Inflammatory macrophage treated with lipopolysaccharide for 4 hours (primary cell): ENCODE measurements at places on chromosomes 4 and X.
A peak's percentile ranks its signal among the peaks of the same experiment; 100 is the strongest.

GRCh38 chr4:145154573-145154972 lies 25.8 kb downstream of the OTUD4 start:
- peak; percentile 23 for DNase-seq

- DNase-seq = no peak
Measured at GRCh38 chr4:16817286-16817685, 81.2 kb downstream of the LDB2 start.

GRCh38 chr4:78779280-78779679 lies 3.1 kb downstream of the BMP2K start:
- DNase-seq = no peak

GRCh38 chrX:103329991-103330390 lies at the start of gene TCEAL7:
TCEAL7 (plus strand) TSS chrX:103330239; CDS start chrX:103331404, 1,165 bp downstream.
- DNase-seq = no peak

DNA sequence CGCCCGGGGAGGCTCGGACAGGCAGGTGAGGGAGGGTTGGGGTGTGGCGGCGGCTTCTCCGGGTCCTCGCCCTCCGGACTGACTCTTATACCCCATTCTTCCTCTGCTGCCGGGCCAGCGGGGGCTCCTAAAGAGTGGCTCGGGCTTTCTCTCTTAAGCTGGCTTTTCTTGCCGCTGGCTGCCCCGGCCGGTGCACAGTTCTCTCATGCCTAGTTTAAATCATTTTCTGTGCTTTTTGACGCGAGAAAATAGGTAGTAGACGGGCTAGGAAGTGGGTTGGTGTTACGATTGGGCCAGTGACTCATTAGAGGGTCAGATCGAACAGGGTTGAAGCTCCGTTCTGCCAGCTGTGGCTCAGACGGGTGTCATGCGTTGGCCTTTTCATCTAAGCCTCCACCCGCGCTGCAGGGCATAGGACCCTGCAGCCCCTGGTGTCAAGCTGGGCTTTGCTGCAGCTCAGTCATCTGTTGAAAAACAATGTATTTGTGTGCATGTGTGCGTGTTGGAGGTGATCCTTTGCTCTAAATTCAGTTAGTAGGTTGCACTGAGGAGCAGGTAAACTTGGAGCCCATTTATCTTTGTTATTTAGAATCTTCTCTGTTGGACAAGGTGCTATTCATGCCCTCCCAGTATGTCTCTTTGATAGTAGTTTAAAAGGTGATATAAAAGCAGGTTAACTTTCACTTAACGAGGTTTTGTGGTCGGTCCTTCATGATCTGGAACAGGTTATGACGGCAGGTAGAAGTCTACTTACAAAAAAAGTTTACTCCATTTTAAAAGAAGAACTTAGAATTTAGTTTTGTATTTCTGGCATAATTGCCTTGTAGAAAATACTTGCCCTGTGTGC lies 802 bp downstream of the BMP2K start:
- DNase-seq = peak; percentile 77

DNA sequence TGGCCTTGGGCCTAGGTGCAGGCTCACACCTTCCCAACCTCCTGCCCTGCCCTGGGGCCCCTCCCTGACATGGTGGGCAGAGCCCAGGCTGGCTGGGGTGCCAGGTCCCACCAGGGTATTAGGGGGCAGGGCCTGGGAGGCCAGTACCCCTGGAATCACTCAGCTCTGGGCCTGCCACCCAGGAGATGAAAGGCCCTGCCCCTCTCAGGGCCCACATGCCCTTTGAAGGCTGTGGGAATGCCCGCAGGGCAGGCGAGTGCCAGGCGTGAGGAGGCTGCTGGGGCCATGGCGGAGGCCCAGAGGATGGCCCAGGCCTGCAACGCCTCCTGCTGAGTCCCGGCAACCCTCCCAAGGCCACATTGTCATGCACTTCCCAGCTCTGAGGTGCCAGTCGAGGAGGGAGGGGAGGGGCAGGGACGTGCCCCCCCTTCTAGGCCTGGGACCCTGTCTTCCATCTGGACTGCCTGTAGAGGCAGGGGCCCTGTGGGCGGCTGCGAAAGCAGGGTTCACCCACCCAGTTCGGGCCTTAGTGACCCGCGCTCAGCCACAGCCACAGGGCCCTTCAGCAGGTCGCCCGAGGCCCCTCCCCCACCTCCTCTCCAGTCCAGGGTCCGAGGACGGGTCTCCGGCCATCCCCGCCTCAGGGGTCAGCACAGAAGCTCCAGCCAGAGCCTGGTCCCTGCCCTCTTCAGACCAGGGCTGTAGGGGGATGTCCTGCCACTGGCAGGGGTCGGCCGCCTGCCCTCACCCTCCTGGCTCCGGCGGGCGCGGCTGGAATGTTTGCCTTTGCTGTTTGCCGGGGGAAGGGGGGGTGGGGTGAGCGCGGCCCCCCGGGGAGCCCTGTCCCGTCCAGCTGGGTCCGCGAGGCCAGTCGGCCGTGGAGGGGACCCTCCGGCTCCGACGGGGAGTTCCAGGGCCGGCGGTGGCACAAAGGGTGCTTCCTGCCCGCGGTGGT lies 26.7 kb upstream of the FGFR3 start:
- no peak for DNase-seq

- no peak for DNase-seq
Measured at GRCh38 chr4:3877236-3877635, 111.1 kb downstream of the ADRA2C start.

- peak; percentile 77 for DNase-seq
Measured at GRCh38 chr4:9811806-9812205, 30.4 kb downstream of the DRD5 start.

DNA sequence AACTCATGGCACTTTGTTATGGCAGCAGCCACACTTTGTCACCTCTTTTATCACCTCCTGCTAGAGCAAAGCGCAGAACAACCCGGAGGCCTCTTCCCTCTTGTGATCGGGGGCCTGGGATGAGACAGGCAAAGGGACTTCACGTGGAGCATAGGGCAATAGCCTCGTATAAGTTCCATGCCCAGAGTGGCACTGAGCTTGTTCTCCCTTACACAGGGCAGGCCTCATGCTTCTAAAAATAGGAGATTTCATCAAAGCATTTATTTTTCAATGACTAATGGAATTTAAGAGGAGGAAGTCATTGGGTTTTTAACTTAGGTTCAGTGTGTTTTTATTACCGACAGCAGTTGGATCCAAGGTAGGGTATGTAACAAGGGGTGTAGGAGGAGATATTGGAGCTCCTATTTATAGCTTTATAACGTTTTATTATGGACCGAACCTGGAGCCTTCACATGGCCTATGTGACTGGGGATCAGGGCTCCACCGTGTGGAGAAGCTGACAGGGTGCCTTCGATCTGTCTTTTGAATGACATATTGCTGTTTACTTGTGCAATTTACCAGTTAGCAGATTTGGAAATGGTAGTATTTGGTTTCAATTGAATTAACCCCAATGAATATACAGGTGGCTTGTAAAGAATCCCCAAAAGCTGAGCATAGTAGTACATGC lies 93.8 kb downstream of the SLC2A9 start:
- DNase-seq = peak; percentile 64

DNA sequence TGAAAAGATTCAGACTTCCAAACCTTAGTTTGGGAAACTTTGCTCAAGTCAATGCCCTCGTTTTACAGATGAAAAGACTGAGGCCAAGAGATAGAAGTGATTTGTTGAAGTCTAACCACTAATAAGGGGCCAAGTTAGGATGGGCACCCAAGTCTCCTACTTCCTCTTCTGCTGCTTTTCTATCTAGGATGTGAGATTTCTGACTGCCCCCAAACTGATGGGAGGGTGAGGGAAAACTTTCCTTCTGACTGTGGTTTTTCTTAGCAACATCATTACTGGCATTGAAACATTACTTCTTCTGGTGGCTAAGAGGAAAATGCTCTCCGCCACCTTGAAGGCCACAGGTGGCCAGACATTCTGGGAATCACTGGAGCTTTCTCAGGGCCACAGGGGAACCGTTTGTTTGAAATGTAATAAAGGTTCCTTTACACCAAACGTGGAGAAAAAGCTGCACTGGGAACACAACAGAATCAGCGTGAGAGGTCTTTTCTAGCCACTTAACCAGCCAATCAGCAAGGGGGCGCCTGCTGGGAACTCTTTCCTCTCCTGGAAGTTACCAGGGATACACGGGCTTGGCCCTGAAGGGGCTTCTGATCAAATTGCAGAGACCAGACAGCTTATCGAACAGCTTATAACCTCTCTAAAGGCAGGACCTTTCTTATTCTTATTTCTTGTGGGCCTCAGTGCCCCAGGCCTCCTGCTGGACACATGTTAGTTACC lies 115.9 kb upstream of the TEX13D start:
- no peak for DNase-seq

GRCh38 chr4:104447294-104447693 lies 47.4 kb downstream of the CXXC4 start:
- no peak for DNase-seq

GRCh38 chr4:176123710-176124407 lies 58.2 kb downstream of the WDR17 start:
- peak; percentile 55 for DNase-seq

- no peak for DNase-seq
Measured at GRCh38 chrX:1614927-1615326, at the start of gene ASMT. ASMT (plus strand) TSS chrX:1615059; CDS start chrX:1615200, 141 bp downstream.

GRCh38 chr4:123485601-123486000 lies 89.0 kb downstream of the SPRY1 start:
- DNase-seq = no peak

DNA sequence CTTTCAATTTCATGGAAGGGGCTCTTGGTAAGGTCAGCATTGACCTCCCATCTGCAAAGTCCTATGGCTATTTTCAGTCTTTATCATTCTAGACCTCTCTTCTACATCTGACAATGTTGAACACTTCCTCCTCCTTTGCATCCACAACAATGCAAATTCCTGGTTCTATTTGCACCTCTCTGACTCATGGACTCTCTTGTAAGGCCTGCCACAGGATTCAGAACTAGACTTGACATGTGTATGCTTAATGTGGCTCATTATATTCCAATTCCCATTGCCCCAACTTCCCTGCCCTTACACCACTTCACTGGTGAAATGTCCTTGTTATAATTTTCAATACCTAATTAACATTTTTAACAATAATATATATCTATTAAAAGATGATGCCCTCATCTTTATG lies 314.3 kb upstream of the FGF13 start:
- DNase-seq = no peak

DNA sequence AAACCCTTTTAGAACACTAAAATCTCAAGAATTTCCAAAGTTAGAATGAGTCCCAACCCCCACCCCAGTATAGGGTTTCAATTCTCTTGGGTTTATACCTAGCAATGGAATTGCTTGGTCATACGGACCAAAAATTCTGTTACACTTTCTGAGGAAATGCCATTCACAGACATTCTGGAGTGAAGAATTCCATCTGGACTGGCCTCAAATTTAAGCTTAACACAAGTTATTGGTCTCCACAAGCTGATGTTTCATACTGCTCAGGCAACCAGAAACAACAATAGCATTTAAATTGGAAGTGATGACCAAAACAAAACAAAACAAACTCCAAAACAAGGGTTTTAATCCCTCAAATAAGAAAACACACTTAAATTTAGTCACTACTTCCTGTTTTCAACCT lies 51.1 kb downstream of the GPC4 start:
- no peak for DNase-seq

DNA sequence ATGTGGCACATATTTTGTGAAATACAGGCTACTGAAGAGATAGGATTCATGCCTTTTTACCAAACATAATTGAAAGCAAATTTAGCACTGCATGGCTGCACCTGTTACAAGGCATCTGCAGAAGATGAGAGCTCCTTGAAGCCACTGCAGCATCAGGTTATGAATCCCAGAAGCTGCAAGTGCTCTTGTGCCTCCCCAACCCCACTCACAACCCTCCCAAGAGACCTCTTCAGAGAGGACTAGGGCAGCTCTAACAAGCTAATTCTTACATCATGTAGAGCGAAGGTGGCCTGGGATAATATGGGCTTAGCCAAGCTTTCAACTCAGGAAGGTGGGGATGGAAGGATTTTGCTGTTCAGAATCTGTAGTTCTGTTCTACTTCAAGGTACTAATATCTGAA lies 27.2 kb downstream of the MFAP3L start:
- DNase-seq = no peak

DNA sequence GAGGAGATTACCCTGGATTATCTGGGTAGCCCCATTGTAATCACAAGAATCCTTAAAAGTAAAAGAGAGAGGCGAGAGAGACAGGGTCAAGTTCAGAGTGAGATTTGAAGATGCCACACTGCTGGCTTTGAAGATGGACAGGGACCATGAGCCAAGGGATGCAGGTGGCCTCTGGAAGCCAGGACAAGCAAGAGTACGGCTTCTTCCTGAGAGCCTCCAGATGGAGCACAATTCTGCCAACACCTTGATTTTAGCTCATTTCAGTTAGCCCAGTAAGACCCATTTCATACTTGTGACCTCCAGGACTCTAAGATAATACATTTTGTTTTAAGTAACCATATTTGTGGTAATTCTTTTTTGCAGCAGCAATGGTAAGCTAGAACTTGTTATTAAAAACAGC lies 120.3 kb downstream of the GPM6A start:
- DNase-seq = no peak

DNA sequence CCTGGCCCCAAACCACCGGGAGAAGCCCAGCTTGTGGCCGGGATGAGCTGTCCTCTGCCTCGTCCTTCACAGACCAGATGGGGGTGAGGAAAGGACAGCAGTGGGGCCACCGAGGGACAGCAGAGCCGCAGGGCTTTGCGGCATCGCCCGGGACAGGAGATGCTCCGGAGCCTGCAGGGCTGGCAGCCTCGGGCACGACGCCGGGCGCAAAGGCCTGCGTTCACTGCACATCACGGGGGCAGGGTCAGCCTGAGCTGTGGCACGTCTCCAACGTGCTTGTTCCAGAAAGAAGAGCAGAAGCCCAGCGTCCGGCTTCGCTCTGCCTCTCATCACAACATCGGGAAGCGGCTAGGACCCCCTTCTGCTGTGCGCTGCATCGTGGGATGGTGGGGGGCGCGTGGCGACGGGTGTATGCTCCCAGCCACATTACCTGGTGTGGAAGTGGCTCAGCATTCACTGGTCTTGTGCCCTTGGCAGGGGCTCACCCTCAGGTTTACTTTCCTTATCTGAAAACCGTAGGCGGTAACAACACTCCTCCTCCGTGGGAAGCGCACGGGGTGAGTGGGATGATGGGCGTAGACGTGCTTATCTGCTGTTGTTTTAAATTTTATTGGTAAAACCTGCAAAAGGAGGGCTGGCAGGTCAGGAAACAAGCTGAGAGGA lies 7.4 kb downstream of the TADA2B start:
- no peak for DNase-seq

GRCh38 chrX:49002091-49002935 lies at the start of gene GRIPAP1:
GRIPAP1 (minus strand) TSS chrX:49002264; CDS start chrX:49002229, 35 bp downstream.
- DNase-seq = peak; percentile 85

DNA sequence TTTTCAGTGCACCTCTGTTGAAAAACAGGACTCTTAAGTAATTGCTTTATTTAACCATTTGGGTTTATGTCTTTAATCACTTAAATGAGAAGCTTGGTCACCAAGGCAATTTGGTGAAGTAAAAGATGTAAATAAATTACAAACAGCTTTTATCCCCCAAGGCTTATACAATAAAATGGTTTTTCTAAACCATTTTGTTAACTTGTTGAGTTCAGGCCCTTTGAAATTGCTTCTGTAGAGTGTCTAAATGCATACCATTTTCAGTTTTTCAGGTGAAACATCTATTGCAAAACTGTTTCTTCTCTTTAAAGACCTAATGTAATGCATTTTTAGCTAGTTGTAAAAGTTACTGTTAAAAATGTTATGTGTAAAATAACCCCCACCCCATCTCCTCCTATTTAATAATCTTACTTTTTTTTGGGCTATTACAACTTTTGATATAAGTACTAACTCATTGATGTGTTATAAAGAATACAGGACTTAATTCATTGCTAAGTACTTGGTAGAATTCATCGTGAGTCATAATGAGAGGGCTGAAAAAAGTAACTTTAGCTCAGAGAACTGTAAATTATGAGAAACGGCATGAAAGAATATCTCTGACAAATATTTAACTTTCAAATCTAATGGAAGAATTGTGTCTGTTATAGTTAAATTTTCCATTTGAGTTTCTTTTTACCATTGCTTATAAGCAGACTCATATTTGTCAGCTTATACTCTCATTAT lies 4.5 kb downstream of the RAPGEF2 start:
- no peak for DNase-seq

GRCh38 chr4:90419124-90419711 lies 292.0 kb downstream of the CCSER1 start:
- DNase-seq = peak; percentile 27
